ENCODE measurements at places on chromosomes 2 and 18.

DNA sequence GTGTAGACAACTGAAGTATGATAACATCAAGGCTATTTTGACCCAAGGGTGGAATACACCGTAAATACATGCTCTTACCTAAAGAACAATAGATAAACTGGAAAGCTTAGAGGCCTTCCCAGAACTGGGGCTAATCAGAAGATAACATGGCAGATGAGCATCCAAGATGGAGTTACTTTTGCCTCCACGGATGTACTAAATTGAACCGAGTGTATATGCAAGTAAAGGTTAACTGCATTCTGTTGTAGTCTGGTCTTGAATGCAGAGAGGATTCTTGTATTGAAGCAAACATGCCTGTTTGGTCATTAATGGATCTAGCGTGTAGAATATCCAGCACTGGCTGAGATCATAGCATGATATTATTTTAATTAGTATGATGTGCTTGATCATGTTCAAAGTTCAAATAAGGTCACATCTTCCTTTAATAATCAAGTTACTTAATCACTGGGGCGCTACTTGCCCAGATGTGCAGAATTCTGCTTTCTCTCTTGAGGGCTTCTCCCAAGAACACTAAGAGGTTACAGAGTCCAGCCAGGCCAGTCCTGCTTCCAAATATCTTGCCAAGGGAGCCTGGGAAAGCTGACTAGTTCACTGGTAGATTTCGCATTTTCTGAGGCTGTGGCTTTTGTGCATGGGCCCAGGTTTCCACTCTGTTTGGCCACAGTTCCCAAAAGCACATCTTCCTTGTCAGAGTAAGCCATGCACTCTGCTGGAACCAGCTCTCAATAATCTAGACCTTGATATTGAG lies 37.5 kb upstream of the ACSL3 start:
- DNase-seq = no peak

DNA sequence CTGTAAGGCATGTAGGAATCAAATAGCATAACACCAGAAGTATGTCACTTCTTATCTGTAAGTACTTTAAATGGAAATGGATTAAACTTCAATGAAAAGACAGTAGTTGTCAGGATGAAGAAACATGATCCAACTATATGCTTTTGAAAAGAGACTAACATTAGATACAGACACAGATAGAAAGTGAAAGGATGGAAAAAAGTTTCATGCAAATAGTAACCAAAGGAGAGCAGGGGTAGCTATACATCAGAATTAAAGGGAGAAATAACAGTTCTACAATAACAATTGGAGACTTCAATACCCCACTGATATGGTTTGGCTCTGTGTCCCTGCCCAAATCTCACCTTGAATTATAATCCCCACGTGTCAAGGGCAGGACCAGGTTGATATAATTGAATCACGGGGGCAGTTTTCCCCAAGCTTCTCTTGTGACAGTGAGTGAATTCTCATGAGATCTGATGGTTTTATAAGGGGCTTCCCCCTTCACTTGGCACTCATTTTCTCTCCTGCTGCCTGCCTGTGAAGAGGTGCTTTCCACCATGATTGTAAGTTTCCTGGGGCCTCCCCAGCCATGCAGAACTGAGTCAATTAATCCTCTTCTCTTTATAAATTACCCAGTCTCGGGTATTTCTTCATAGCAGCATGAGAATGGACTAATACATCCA lies 205.4 kb upstream of the CDH2 start:
- no peak for DNase-seq

GRCh38 chr2:60125611-60126426 lies 427.6 kb downstream of the BCL11A start:
- no peak for DNase-seq

- no peak for DNase-seq
These were observed 54.5 kb downstream of the MFSD6 start for GRCh38 chr2:190462611-190463010.

DNA sequence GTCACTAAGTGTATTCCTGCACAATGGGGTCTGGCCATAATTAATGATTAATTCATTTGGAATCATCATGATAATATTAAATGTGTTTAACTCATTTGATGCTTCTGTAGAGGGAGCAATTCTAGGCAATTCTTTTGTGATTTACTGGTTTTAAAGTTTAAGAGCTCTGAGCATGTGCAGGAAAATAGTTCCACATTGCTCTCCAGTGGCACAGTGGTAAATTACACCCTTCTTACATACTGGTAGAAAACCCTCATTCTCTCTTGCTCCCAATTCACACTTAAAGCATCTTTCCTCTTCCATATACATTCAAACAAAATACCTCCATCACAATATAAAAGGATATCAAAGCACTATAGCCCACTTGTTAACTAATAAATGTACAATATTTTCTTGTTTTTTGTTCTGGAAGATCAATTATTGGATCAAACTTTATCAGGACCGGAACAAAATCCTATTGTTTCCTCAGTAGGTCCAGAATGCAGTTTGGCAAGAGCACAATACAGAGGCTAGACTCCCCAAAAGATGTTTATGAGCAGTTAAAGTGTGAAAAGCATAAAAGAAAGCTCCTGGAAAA lies 844.3 kb downstream of the MBD2 start:
- peak; percentile 77 for DNase-seq

DNA sequence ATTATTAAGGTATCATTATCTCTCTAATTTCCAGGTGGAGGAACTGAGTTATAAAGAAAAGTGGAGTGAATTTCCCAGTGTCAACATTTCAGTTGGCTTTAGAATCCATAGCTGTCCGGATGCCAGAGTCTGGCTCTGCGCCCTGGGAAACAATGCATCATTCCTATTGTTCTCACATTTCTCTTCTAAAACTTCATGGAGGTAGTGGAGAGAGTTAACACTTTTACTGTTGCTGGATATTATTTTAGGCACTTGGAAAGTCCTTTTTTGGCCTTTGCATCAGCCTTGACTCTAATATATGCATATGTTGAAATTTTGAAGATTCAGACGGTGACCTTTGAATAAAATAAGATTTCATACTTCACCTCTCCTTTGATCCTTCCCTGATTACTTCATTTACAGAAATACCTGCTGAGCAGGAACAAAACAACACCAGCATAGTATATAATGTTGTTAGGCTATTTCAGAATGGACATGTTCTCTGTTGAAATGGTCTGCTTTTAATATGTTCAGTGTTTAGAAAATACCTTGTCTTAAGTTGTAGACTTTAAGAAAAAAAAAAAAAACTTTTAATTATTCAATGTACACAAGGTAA lies 148.8 kb downstream of the EPHA4 start:
- no peak for DNase-seq

DNA sequence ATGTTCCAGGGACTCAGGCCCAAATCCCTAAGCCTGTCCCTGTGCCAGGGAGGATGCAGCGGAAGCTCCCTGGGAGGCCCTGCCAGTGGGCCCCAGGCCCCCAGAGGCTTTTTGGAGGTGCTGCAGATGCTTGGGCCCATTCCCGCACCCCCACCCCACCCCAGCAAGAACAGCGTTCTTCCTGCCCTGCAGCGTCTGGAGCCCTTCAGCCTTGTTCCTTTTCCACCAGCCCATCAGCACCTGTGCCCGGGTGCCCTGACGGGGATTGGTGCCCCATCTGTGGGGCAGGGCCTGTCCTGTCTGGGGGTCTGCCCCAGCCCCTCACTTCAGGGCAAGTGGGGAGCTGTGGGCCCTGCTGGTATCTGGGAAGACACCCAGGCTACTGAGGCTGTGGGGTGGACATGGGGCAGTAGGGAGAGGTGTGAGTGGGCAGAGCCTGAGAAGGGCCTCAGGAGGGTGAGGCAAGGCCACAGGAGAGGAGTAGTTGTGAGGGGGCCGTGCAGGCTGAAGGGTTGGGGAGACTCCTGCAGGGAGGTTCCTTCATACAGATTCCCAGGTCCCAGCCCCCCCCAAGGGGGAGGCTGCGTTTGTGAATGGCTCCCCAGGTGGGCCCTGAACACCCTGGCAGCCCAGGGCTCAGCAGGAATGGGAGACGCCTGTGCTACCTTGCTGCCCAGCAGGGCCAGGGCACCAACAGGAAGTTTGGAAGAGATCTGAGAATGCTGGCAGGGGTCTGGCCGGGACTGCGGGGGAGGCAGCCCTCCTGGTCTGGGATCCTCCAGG lies 2.4 kb downstream of the RNPEPL1 start:
- DNase-seq = no peak

GRCh38 chr2:39494784-39495251 lies 57.7 kb upstream of the MAP4K3 start:
- no peak for DNase-seq

Measured in NCI-H1092 treated with DMSO at 0.1 percent for 48 hours (cell line).